Putamen (tissue), 1 donor: ENCODE measurements at places on chromosomes 1 and 21.
A peak's percentile ranks its signal among the peaks of the same experiment; 100 is the strongest.

- peak; percentile 70 for DNase-seq
These were observed 71.0 kb downstream of the NFASC start for GRCh38 chr1:204941421-204942338.

GRCh38 chr1:41399145-41399795, 38.0 kb downstream of the FOXO6 start:
- no peak for DNase-seq

DNA sequence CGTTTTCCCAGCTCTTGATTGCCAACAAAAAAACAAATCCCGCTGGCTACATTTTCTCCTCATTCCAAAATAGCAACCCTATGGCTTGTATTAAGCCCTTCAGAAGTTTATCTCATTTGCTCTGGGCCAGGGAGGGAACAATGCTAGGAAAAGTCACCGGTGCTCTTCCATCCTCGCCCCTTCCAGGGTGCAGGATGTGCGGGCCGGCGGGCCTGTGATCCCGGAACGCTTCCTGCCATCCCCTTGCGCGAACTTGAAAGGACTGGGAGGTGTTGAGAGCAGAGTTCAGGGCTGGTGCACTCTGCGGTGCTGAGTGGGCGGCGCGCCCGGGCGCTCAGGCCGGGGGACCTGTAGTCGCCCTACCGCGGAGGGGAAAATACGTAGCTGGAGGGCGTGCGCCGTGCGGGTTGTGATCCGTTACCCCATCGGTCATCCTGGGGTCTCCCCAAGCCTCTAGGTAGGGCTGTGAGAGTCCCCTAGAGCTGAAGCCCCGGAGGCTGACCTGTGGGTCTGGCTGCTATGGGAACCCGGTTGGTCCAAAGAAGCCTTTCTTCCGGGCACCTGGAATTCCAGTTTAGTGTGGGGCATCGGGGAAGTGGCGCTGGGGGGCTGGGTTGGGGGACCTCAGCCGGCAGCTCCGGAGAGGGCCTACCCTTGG, 13.1 kb downstream of the NR5A2 start:
- DNase-seq, result no peak

GRCh38 chr21:42703136-42703908, 49.9 kb downstream of the PDE9A start:
- DNase-seq, result no peak

- no peak for DNase-seq
These were observed 7.2 kb upstream of the NHLH1 start for GRCh38 chr1:160359559-160360226.

GRCh38 chr1:87805666-87806378, 477.1 kb downstream of the LMO4 start:
- DNase-seq, result no peak

DNA sequence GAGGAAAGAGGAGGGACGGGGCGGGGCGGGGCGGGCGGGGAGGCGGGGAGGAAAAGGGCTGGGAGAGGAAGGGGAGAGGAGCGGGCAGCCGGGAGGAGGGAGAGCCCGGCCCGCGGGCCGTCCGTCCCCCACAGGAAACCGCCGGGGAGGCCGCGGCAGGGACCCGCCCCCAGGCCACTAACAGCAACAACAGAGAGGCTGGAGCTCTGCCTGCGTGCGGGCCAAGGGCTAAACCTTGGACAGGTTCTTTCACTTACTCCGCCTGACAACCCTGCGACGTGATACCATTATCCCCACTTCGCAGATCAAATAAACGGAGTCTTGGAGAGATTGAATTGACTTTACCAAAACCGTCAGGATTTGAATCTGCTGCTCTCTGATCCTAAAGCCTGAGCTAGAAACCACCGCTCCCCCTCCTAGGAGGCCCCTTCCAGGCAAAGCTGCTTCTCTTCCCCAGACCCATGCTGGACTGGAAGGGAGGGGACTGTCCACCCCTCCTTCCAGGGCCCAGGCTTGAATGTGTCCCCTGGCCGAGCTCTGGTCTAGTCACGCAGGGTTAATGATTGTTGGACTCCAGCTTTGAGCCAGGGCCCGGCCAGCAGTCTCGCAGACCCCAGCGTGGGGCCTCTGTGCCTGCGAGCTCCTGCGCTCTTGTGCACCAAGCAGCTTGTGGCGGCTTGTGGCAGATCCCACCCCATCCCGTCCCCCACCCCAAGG, at the start of gene EVA1B:
TSS of gene EVA1B (minus strand) at position 10 of the 717 bp plus-strand sequence. CDS start 608 bp downstream, outside the sequence.
- DNase-seq, result no peak

GRCh38 chr1:44662683-44663030, 11.6 kb downstream of the TMEM53 start:
- no peak for DNase-seq

DNA sequence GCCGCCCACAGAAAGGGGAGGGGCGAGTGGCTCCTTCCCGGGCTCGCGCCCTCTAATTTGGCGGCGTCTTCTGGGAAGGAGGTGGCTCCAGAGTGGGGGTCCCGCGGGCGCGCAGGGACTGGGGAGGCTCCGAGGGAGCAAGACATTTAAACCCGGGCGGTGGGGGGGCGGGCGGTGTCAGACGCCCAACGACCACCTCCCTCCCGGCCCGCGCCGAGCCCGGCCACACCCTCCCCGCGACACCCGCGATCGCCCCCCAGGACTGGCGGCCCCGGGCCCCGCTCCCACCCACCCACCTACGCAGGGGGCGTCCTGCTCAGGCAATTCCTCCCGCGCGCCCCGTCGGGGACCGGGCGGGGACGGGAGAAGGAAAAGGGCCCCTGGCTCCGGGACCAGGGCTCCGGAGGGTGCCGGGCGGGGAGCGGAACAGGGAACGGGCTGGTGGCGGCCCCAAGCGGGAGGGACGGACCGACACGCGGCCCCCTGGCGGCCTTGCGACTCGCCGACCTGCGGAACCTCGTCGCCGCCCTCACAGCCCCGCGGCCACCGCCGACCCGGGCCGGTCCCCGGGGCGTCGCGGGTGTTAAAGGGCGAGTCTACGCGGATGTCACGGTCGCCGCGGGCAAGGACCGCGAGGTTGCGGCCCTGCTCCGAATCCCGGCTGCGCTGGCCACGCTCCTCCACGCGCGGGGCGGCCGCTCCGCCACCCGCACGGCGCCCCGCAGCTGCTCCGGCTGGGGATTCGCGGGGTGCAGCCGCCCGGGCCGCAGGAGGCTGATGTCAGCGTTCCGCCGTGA, 94.0 kb upstream of the FMN2 start:
- no peak for DNase-seq

GRCh38 chr1:230113593-230114236, 46.7 kb downstream of the GALNT2 start:
- DNase-seq, result no peak

- DNase-seq, result no peak
These were observed 2.7 kb downstream of the CSRP1 start for GRCh38 chr1:201504179-201504631.

GRCh38 chr1:55504306-55504731, 289.2 kb upstream of the USP24 start:
- no peak for DNase-seq

DNA sequence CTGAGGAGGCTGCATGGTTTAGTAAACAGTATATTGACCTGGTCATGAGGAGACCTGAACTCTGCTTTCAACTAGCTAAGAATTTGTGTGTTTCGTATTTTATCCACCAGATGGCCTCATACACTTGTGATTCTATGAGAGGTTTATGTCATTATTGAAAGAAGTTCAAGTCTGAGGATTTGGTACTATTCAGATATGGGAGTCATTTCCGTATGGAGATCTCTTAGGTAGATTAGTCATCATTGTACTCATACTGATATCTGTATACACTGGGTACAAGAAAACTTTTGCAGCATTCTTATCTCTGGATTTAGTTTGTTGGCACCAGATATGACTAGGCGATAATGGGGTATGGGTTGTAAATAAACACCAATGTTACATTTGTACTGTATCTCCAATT, 26.6 kb downstream of the ATF6 start:
- DNase-seq, result peak; percentile 52

- no peak for DNase-seq
These were observed 177.2 kb downstream of the PRDM16 start for GRCh38 chr1:3246251-3246650.

DNA sequence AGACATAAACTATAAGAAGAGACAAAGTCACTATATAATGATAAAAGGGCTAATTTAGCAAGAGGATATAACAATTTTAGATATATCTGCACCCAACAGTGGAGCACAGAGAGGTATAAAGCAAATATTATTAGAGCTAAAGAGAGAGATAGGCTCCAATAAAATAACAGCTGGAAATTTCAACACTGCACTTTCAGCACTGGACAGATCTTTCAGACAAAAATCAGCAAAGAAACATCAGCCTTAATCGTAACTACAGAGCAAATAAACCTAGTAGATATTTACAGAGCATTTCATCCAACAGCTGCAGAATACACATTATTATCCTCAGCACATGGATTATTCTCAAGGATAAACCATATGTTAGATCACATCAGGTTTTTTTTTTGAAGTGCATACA, 642.9 kb downstream of the AMY1C start:
- DNase-seq, result no peak

- no peak for DNase-seq
These were observed 74.7 kb downstream of the PSMG1 start for GRCh38 chr21:39108291-39109162.

DNA sequence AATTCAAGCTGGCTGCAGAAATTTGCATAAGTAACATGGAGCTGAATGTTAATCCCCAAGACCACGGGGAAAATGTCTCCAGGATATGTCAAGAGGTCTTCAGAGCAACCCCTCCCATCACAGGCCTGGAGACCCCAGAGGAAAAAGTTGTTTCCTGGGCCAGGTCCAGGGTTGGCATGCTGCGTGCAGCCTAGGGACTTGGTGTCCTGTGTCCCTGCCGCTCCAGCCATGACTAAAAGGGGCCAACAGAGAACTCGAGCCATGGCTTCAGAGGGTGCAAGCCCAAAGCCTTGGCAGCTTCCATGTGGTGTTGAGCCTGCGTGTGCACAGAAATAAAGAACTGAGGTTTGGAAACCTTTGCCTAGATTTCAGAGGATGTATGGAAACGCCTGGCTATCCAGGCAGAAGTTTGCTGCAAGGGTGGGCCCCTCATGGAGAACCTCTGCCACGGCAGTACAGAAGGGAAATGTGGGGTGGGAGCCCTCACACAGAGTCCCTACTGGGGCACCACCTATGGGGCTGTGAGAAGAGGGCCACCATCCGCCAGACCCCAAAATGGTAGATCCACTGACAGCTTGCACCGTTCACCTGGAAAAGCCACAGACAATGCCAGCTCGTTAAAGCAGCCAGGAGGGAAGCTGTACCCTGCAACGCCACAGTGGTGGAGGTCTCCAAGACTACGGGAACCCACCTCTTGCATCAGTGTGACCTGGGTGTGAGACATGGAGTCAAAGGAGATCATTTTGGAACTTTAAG, 222.9 kb downstream of the COP1 start:
- DNase-seq, result no peak

GRCh38 chr1:114344656-114345055, 166.3 kb downstream of the TRIM33 start:
- DNase-seq, result no peak

GRCh38 chr1:165632491-165632890, 1.5 kb downstream of the MGST3 start:
- DNase-seq, result peak; percentile 18

GRCh38 chr1:244817415-244817894, 18.0 kb upstream of the COX20 start:
- DNase-seq, result no peak

- no peak for DNase-seq
These were observed 259.1 kb downstream of the CACNA1E start for GRCh38 chr1:181742426-181742825.

DNA sequence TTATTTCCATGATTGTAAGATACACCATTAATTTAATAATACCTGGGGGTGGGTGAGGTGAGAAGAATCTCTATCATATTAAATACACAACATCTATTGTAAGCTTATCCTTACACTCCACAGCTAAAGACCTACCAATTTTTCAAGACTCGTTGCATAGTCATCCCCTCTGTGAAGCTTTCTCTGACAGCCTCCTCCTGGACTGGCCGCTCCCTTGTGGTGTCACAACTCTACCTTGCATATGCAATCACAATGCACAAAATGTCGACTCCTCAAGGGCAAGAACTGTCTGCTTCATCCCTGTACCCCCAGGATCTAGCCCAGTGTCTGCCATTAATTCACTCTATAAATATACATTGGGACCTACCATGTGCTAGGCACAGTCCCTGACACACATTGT, 2.4 kb upstream of the PTGFRN start:
- DNase-seq, result no peak

GRCh38 chr1:63169057-63169456, 153.3 kb upstream of the FOXD3 start:
- no peak for DNase-seq

DNA sequence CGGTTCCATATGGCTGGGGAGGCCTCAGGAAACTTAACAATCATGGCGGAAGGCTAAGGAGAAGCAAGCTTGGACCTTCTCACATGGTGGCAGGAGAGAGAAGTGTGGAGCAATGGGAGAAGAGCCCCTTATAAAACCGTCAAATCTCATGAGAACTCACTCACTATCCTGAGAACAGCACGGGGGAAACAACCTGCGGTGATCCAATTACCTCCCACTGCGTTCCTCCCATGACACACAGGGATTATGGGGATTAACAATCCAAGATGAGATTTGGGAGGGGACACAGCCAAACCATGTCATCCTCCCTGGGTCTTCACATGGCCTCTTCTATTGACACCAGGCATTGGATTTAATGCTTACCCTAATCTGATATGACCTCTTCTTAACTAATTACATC, 455.1 kb upstream of the VAMP3 start:
- DNase-seq, result no peak

GRCh38 chr1:90952906-90953305, 68.9 kb downstream of the ZNF644 start:
- no peak for DNase-seq

DNA sequence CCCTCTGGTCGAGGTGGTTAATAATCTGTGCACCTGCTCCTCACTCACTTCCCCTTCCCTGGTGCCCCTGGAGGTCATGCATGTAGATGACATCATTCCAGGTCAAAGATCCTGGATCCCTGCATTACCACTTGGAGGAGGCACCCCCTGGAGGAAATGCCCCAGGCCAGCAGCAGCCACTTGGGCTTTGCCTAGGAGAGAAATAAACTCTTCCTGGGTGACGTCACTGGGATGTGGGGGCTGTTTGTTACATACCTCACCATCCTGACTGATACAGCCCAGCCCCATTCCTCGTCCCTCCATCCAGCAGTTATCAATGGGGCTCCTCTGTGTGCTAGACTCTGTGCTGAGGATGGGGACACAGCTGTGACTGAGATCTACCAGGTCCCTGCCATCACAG, 433.6 kb downstream of the PTPRU start:
- DNase-seq, result no peak
